NCI-H2081 (cell line): ENCODE measurements at places on chromosomes 4 and X.

DNA sequence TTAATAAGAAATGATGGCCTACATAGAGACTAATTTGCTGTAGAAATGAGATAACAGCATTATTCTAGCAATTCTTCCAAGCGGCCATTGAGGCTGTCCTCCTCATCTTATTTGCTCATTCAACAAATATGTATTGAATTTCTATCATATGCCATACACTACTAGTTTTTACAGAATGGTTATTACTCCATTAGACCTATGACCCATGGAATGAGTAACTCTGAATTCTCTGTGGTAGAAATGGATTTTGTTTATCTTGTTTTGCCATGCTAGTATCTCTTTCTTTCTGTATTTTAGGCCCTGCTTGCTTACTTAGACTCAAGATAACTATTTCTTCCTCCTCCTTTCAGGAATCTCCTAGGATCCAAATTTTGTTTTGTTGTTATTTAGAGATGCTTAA is 103.5 kb downstream of the RPA4 start:
- DNase-seq, result no peak

DNA sequence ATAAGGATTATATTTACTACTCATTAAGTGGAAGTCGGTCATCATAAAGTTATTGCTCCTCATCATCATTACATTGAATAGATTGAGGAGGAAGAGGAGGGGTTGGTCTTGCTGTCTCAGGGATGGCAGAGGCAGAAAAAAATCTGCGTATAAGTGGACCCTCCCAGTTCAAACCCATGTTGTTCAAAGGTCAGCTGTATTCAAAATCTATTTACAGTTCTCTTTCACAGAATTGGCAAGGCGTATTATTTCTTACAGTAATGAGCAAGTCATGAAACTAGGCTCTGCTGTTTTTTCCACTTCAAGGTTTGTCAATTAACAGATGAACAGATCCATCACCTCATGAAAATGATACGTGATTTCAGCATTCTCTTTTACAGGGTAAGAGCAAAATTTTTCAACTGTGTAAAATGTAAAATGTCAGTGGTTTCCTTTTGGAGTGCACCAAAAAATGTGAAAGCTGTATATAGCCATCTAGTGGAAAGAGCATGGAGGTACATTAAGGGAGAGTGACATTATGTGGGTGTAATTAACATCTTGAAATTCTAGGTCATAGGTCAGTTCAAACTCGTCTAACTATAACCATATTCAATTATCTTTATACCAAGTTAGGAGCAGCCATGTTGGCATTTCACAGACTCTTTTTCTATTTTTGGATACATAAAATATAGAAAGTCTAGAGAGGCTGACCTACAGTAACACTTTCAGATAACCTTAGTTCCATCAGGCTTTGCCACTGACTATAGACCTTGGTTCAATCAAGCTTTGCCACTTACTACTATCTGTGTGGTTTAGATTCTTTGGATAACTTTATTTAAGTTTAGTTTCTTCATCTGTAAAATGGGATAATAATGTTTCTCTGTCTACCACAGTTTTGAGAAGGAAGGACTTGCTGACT is 30.1 kb downstream of the NEIL3 start:
- peak; percentile 47 for DNase-seq

- no peak for DNase-seq
Measured at GRCh38 chr4:73772363-73772762, 32.0 kb downstream of the CXCL8 start.

DNA sequence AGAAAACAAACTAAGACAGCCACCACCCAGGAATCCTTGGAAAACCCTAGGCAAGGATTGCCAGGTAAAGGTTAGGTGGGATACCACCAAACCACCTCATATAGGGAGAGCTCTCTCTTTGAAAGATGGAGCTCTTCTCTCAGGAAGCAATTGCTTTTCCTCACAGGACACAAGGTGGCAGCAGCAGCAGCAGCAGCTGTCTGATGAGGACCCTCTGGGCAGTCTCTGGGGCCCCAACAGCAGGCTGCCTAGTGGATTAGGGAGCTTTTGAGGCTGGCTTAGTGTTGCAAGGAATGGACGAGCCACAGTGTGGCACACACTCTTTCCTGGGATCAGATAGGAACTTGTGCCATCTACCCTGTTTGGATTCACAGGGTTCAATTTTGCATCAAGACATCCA is 41.4 kb upstream of the CHRDL1 start:
- DNase-seq, result peak; percentile 8

- DNase-seq, result no peak
Measured at GRCh38 chr4:184792950-184793555, 32.7 kb downstream of the ACSL1 start.

- DNase-seq, result peak; percentile 8
Measured at GRCh38 chrX:136954930-136955329, 74.4 kb upstream of the RBMX start.

- no peak for DNase-seq
Measured at GRCh38 chr4:30757357-30757756, 37.2 kb downstream of the PCDH7 start.

GRCh38 chrX:68503836-68504636 is 5.2 kb downstream of the YIPF6 start:
- DNase-seq, result no peak

GRCh38 chrX:130028196-130028595 is 45.8 kb downstream of the BCORL1 start:
- DNase-seq, result no peak

- no peak for DNase-seq
Measured at GRCh38 chr4:184215709-184216328, 1.9 kb downstream of the ENPP6 start.

DNA sequence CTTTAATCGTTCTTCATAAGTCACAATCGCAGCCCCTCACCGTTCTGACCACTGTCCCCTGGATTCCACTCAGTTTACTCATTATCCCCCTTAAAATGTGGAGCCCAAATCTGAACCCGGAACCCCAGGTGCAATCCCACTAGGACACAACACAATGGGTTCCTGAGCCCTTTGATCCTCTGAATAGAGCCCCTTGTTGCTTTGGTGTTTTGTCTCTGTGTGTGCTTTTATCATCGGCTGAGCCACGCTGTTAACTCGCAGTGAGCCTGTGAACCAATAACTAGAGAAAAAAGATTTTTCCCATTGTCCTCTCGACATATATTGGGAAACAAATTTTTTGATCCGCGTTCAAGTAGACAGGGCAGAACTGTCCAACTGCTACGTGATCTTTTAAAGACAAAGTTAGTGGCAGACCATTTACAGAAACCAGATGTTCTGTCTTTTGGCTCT is 617 bp upstream of the PDHA1 start:
- no peak for DNase-seq

DNA sequence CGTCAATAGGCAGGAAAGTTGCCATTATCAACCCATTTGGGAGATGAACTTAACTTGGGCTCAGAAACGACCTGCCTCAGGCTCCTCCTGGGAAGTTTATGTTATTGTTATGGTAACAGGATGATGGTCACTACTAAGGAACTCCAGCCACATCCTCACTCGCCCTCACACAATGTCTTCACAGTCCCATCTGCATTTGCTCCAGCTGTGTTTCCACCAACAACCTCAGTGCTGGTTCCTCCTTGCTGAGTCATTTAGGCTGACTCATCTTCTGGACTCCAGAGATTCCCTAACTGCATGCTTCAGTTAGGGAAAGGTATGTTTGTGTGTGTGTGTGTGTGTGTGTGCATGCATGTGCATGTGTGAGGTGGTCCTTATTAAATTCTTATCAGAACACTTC is 293.4 kb upstream of the BOD1L1 start:
- DNase-seq, result no peak

GRCh38 chrX:40759374-40759773 is 24.0 kb upstream of the MED14 start:
- no peak for DNase-seq

GRCh38 chr4:146243141-146243882 is 29.0 kb downstream of the REELD1 start:
- no peak for DNase-seq

- no peak for DNase-seq
Measured at GRCh38 chr4:165133150-165133549, 20.5 kb upstream of the TMEM192 start.

GRCh38 chr4:158234671-158235070 is 24.4 kb downstream of the TMEM144 start:
- DNase-seq, result no peak

GRCh38 chrX:104084534-104085277 is 8.7 kb upstream of the TMSB15C start:
- DNase-seq, result no peak

GRCh38 chr4:23212558-23212957 is 519.8 kb downstream of the GBA3 start:
- DNase-seq, result peak; percentile 7

GRCh38 chr4:145521282-145521681 is 39.6 kb downstream of the SMAD1 start:
- DNase-seq, result no peak

GRCh38 chrX:120660637-120661036 is 30.8 kb upstream of the C1GALT1C1 start:
- no peak for DNase-seq

DNA sequence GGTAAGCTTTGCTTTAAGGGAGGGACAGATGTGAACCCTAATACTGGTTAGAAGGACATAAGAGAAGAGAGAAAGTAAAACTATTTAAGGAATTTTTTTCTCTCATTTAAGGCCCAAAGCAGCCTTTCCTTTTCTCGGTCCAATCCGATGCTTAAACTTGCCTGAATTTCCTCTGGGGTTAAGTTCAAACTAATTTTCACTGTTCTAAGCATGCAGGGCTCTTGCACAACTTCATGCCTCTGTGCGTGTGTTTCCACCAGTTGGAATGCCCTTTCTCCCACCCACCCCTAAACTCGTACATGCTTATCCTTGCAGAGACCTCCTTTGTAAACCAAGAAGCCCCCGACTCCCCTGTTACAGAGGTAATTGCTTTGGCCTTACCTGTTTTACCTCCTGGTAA is 204.7 kb downstream of the CBR4 start:
- no peak for DNase-seq

DNA sequence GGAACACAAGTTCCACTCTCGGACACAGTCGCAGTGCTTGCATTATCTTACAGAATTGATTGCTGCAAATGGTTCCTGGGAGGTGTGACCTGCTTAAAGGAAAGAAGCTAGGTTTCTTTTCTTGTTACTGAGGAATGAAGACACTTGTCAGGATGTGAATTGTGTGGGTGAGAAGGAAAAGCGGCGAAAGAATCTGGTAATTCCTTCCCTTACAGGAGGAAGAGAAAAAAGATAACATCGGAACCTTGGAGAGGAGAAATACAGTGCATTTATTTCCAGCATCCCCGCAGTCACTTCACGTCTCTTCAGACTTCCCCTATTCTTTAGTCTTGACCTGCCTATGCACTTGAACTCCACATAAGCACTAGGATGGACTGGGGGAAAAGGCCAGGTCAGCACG is 389 bp upstream of the CCSER1 start:
- no peak for DNase-seq

- no peak for DNase-seq
Measured at GRCh38 chr4:45317276-45317675, 590.9 kb upstream of the GNPDA2 start.

DNA sequence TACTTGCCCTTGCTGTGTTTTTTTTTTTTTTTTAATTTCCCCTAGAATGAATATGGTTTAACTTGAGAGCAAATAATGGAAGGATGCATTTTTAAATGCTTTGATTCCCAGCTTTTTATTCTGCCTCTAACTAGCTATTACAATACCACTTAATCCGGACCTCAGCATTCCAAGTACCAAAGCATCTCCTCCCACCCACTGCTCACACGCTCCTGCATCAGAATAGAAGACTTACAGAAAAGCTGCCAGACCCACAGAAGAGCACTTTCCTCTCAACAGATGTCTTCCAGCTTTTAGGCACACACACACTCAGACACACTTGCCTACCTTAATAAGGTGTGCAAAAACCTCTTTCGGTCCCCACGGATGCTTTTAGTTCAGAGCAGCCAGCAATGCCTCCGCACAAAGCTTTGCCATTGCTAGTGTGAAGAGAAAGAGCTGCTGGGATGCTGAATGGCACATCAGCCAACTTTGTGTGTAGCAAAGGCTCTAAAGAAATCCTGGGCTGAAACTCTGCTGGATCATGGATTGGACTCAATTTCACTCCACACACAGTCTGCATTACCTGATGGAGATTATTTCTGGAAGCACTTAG is 1056.2 kb downstream of the DMD start:
- no peak for DNase-seq

DNA sequence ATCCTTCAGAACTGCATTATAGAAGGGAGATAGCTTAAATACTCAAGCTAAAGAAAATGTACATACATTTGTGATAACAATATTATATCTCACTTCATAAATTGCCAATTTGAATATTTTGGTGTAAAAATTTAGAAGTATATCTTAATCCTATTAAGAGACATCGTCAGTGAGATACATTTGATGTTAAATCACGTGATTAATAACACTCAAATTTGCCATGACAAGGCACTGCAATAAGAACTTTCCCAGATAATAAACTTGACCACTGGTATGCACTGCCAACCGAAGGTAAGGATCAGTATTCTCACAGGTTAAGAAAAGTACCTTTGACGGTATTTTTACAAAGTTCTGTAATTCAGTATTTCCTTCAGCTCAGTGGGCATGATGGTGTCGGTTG is 764.7 kb upstream of the FRG1 start:
- no peak for DNase-seq

DNA sequence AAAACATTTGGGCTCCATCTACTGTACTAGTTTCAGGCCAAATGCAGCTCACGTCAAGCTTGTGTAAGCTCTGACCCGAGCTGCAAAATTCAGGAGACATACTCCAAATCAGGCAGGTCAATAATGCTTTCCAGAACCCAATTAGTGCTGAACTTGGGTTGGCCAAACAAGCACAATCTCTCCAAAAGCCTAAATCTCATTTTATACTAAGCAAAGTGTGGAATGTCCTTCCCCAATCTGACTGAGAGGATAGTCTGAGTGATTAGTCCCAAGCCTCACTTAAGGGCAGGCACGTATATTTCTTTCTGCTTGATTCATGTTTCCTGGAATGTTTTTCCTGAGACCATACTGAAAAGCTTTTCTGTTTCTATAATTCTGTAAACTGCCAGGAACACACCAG is 79.9 kb downstream of the NKX6-1 start:
- DNase-seq, result no peak

DNA sequence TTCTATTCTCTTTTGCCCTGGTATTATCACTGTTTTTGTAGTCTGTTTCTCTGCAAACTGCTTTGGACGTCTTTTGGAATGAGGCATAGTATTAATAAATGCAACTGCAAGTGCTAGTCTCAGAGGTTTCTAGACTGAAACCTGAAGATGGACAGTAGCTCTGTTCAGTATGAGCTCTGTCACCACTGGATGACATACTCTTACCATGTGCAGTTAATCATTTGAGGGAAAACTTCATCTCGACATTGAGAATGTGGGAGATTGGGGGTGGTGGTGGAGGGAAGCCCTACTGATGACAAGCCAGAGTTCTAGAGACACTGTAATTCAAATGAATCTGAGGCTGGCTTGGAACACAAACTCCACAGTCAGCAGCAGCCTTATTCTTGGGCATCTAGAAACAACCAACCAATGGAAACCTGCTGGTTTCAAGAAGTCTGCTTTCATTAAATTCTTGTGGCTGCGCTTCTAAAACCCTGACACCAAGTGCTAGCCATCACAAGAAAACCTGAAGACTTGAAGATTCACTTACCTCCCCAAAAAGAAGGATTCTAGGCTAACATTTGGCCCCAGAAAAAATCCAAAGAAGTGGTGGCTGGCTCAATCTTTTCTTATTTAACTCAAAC is 161.7 kb downstream of the RASL11B start:
- no peak for DNase-seq

- no peak for DNase-seq
Measured at GRCh38 chrX:68692651-68693050, 45.2 kb downstream of the STARD8 start.
